Activated CD4-positive, alpha-beta T cell treated with anti-CD3 and anti-CD28 coated beads for 36 hours (primary cell): ENCODE measurements at places on chromosomes 11 and 22.

DNA sequence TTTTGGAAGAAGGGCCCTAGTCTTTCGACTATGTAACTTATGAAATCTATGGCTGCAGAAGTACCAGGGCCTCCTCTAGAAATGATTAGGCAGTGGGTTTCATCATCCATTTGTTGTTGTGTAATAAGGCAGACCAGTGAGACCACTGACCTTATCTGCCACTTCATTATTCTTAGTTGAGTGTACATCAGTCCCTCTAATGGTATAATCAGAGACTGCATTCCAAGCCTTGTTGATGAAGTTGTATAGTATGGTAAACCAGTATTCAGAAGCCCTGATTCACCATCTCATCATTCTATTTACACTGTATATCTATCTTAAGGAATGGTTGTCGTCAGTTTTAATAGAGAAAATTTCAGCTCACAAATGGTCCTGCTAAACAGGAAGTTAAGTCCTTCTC lies 32.2 kb upstream of the GRIA4 start:
- DNase-seq = no peak

GRCh38 chr11:17135916-17136683 lies 58.6 kb upstream of the RPS13 start:
- DNase-seq = no peak

DNA sequence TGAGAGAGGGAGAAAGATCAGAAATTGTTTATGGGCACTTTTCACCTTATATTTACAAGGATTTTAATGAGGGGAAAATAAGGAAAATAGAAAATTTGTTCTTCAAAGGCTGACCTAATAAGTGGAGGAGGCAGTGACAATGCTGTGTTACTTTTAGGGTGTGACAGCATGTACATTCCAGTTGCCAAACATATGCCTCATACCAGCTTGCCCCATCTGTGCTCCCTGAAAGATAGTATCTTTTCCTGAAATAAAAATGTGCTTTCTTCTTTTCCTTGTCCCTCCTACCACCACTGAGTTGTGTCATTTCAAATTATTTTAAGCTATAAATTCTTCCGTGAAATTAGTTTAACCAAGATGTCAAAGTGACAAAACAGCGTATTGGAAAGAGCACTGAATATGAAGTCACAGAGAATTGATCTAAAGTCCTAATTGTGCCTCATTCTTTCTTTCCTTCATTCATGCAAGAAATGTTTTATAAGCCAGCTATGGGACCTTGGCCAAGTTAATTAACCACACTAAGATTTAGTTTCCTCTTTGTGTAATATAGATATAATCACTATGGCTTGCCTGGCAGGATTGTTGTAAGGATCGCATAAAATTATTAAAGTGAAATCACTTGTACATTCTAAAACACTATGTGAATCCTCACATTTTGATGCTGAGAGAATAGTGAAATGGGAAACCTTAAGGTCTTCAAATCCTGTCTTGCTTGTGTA lies 1307.5 kb upstream of the TENM4 start:
- no peak for DNase-seq

DNA sequence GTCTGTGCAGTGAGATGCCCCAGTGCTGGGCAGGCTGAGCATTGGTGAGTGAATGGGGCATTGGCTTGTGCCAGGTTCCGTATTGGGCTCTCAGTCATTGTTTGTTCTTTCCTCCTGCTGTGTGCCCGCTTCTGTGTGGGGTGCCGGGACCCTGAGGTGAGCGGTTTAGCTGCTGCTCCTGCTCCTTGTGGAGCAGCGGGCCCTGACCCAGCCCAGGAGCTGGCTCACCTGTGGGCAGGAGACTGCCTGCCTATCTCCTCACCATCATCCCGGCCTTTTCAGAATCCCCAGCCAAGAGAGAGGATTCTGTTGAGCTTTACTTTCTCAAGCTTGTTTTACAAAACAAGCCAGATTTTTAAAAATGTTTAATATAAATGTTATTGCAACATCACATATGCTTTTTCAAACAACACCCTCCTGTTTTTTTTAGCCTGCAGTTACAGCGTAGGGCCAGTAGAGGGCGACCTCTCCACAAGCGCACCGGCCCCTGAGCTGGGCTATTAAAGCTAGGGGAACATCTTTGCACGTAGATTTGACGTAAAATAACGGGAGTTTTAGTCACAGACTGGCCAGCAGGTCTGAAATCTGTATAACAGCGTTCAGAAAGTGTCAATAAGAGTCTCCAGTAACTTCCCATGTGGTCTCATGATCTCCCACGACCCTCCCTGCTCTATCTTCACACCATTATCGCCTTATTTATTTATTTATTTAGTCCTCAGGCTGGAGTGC lies 25.1 kb upstream of the RELT start:
- peak; percentile 75 for DNase-seq

- DNase-seq = no peak
Observed at GRCh38 chr11:69524291-69524882, 42.9 kb downstream of the LINC01488 start.

DNA sequence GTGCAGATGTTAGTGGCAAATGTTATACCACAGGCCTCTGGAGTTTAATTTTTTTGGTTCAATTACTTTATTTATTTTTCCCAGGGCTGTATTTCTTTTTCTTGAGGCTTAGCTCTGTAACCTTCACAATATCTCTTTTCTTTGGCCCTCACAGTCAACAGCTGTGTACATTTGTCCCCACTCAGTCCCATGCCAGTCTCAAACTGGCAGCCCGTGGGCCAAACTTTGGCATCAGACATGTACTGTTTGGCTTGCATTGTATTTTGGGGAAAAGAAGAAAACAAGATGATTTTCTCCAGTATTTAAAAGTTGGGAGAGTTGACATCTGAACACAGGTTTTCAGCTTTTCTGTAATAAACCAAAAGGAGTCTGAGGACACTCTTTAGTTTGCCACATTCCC lies 87.1 kb downstream of the PRR5L start:
- no peak for DNase-seq

DNA sequence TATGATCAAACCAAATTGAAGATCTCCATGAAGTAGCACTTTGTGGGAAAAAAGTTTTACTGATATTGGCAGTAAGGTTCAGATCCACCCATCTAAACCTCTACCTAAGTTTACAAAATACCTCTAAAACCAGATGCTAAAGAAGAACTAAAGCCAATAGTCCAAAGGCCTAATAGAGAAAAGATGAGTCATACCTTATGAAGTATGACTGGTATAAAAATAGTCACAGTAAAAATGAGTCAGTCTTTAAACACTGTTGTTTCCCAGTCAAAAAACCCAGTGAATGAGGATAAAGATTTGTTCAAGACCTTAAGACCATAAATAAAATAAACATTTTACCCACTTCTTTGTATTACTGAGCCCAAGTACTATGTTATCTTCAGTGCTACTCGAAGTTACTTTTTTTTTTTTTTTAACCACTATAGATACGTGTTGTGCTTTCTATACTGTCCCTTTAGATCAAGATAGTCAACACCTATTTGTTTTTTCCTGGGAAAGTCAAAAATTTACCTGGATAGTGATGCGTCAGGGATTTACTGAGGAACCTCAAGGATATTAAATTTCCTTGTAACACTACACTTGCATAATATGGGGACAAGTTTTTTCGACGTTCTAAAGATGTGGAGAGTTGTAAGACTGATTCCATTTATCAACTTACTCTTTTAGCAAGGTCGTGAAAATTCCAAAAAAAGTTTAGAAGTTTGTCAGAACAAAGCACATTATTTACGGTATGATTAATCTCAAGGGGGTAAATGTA lies 87.3 kb downstream of the CCDC73 start:
- DNase-seq = no peak

DNA sequence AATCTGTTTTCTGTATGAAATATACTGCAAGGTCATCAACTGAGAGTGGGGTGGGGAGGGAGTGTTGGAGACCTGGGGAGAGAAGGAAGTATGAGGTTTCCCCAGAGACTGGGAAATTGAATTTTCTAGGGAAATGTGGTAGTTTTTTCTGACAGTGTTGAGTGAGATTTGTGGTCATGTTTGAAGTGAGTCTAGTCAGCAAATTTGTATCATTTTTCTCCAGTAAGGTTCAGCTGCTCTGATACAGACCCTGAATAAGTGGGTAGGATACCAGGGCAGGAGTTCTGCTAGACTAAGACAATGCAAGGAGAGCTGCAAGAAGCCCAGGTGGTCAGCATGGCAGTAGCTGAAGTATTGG lies 112.0 kb downstream of the PKNOX2 start:
- no peak for DNase-seq

DNA sequence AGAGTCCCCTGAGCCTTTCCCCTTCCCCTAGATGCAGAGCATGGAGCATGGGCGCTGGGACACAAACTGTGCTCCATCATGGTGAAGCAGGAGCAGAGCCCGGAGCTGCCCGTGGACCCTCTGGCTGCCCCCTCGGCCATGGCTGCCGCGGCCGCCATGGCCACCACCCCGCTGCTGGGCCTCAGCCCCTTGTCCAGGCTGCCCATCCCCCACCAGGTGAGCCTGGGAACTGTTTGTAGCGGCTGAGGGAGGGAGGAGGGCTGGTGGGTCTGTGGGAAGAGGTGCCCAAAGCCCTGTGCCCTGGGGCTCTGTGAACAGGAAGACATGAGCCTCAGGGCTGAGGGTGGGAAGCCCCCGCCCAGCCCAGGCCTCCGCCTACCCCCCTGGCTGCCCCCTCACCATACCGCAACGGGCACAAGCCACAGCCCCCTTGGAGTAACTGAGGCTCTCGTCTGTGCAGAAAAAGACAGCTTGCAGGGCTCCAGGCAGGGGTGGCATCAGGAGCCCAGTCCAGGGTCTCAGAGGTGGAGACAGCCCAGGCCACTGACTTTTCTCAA lies 30.4 kb downstream of the CREB3L1 start:
- DNase-seq = no peak

DNA sequence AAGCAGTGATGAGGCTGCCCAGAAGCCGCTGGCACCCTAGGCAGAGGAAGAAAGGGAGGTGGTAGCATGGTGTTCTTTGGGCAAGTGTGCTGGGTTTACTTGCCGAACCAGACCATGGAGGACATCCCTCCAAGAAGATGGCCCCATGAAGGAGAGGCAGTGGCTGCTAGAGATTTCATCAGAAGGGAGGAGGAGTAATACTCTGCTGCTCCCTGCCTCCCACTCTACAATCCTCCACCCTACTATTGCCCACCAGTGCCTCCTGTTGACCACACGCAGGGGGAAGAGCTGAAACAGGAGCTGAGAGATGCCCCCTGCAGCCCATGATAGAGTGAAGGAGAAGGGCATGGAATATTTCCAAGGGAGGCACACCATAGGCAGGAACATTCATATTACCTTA lies 51.0 kb upstream of the PRSS23 start:
- no peak for DNase-seq

DNA sequence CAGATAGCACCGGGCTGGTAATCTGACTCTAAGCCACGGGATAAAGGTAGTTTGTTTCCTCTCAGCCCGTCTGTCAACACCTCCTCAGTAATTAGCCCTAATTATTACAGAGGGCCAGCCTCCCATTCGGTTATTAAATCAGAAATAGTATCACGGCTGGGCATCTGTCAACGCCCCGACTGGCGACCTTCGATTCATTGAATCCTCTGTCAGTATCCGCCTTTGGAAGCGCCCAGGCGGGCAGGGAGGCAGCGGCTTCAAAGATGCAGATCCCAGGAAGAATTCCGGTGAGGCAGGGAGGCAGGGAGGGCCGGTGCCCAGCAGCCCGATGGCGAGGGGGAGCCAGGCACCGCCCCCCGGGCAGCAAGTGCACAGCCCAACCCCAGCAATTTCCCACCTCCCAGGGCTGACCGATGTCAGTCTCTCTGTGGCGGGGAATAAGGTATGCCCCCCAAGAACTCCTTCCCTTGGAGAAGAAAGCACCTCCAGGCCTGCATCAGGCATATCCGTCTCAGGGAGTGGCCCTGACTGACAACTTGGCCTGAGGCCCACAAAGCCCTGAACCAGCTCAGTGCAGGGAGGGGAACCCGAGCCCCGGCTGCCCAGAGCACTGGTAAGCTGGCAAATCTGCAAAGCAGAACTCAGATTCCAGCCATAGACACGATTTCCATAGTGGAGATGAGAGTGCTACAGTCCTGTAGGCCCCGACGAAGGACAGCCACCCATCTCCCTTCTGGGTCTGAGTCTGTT lies 11.4 kb downstream of the GNB1L start:
- DNase-seq = no peak

DNA sequence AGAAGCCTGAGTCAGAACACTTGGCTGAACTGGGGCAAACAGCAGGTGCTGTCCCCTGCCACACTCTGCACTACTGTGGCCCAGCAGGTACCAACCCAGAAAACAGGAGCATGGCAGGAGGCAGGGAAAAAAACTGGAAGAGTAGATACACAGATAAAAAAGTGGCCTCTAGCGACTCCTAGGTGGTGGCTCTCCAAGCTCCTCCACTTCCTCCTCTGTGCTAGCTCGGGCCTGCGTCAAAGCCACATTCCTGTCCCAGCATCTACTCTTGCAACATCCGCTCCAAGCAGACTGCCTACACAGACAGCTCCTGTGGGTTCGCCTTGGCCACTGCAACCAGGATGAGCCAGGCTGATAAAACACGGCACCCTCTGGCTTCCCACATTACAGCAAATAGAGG lies 6.9 kb downstream of the OR8B12 start:
- no peak for DNase-seq

DNA sequence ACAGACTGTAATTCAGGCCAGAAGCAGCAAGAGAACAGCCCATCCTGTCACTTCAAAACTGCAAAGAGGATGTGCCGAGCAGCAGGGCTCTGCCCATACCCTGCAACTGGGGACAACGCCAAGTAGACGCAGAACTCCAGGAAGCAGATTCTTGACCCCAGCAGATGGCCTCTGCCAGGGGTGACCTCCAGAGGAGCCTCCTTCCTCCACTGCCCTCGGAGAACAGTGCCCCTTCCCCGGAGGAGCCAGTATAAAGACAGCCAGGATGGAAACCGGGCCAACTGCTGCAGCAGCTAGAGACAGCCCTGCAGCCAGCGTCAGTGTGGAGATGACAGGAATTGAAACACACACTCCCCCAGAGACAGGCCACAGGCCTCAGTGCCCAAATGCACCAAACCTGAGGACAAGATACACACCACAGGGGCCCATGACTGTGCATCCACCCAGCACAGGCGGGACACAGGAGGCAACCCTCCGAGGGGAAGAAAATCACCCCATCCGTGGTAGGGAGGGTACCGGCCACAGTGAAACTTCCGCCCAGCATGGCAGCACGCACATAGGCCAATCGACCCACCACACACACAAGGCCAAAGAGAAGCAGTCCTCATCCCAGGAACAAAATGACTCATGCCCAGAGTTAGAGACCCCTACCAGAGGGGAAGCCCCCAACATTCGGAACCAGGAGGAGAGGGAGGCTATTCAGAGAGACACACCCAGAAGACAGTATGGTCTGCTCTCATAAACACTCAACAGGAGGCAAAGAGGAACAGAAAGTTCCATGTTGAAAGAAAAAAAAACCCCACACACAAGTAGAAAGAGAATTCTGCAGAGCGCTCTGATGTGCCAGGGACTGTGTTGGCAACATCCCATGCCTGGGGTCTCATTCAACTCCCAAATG lies 5.6 kb downstream of the AHNAK start:
- peak; percentile 60 for DNase-seq

GRCh38 chr22:26428515-26429457 lies at the start of gene ASPHD2:
ASPHD2 (plus strand) TSS chr22:26429260; CDS start chr22:26433616, 4,356 bp downstream.
- peak; percentile 89 for DNase-seq

- DNase-seq = no peak
Observed at GRCh38 chr11:71075871-71076420, 176.4 kb downstream of the SHANK2 start.
